ENCODE measurements at places on chromosomes 13 and 19.

DNA sequence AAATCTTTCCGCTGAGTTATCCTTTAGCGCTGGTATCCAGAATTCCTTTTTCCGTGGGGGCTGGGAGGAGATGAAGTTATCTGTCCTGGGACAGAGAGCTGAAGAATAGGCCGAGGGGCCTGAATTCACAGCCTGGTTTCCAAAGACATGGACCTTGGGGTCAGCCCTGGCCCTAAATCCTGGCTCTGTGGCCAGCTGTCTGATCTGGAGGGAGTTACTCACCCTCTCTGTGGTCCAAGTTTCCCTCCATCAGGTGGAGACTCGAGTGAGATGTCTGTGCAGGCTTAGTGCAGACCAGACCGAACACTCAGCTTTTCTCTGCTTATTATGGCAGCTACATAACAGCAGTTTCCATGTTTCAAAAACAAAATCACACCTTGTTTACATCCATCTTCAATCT lies 59.6 kb downstream of the CDADC1 start:
- no peak for DNase-seq

GRCh38 chr19:8615813-8616596 lies 5.5 kb upstream of the ADAMTS10 start:
- DNase-seq: no peak

- no peak for DNase-seq
Measured at GRCh38 chr13:39961036-39961435, 305.6 kb downstream of the COG6 start.

- no peak for DNase-seq
Measured at GRCh38 chr19:848386-848921, 3.6 kb upstream of the ELANE start.

GRCh38 chr19:49469828-49470614 lies 4.0 kb upstream of the FLT3LG start:
- DNase-seq: no peak
